ENCODE measurements at places on chromosomes 13 and 19.

GRCh38 chr19:3024509-3024869 is 4.6 kb downstream of the TLE2 start:
- no peak for DNase-seq

DNA sequence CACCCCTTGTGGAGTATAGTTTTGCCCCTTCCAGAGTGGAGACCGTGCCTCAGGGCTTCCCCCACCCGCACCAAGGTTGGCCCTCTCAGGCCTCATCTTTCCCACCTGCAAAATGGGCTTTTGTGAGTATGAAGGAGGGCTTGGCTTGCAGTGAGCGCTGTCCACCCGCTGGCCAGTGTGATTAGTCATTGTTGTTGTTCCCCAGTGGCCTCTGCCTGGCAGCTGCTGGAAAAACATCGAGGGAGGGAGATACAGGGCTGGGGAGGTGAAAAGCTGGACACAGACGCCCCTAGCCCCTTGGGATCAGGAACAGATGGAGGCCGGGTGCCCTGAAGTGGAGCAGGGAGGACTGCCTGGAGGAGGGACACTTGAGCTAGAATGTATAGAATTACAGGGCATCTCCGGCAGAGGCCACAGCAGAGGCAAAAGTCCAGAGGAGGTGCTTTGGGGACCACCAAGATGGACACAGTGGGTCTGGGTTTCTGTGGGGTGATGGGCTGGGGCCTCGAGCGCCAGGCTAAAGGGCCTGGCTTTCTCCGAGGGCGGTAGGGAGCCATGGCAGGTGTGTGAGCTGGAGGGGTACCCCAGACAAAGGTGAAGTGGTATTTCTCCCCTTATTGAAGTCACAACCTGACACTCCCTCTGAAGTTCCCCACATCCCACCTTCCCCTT is 3.9 kb upstream of the IL12RB1 start:
- no peak for DNase-seq

- DNase-seq: no peak
These were observed 110.3 kb upstream of the EDNRB start for GRCh38 chr13:78028960-78029359.

DNA sequence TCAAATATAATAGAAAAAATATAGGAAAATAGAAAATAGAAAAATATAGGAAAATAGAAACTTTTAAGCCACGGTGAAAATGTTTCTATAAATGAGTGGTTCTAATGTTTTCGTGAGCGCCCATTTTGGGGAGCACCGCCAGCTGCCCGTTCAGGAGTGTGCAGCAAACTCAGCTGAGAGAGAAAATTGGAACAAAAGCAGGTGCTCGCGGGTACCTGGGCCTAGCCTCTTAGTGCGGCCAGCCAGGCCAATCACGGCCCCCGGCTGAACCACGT is 204 bp upstream of the PDX1 start:
- no peak for DNase-seq

DNA sequence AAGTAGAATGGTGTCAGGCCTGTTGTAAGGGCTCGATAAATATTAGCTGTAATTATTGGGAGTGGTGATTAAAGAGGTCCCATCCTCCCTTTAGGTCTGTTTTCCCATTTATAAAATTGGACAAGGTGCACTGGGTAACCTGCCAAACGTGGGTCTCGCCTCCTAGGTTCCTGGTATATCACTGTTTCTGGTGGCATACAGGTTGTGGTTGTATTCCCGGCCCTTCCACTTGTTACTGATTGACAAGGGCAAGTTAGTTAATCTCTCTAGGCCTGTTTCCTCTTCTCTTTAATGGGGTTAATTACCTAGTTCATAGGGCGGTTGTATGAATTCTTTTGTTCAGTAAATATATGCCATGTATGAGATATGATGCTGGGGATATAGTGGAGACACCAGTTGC is 1.5 kb downstream of the PPP2R1A start:
- DNase-seq: no peak
